Activated CD8-positive, alpha-beta memory T cell treated with anti-CD3 and anti-CD28 coated beads for 48 hours (primary cell): ENCODE measurements at places on chromosomes 1 and 21.

DNA sequence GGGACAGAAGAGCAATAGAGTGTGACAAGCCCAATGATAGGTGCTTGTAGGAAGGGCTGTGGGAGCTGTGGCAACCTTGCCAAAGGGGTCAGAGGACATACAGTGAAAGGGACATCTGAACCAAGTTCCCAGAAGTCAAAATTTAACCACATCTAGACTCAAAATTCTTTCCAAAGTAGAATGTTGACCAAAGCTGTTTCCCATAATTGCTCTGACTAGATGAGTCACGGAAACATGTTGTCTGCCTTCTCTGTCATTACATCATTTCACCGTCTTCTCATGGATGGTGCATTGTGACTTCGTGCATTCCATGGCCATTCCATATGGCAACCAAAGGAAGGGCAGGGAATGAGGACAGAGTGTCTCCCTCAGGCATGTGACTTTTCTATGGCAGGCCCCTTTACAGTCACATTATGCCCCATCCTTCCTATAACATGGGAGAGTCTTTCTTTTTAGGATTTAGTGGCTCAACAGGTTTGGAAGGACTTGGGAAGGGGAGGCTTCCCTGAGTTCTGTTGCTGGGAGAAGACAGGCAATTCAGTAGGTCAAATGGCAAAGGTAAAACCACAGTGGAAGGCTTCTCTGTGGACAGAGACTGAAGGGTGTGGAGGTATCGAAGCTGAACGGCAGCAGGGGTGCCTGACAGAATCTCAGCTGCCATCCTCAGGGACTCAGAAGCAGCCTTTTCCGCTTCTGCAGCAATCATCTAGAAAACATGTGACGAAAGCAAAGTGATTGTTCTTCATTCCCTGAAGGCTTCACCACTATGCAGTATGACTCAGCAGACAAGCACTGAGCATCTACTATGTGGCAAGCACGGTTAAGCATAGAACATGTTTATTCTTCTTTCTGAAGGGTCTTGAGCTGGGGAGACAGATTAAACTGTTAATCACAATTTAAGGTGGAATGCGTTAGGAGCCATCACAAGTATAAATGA, 24.7 kb downstream of the NPHS2 start:
- no peak for DNase-seq

GRCh38 chr1:5914676-5915365, 77.4 kb downstream of the NPHP4 start:
- no peak for DNase-seq

DNA sequence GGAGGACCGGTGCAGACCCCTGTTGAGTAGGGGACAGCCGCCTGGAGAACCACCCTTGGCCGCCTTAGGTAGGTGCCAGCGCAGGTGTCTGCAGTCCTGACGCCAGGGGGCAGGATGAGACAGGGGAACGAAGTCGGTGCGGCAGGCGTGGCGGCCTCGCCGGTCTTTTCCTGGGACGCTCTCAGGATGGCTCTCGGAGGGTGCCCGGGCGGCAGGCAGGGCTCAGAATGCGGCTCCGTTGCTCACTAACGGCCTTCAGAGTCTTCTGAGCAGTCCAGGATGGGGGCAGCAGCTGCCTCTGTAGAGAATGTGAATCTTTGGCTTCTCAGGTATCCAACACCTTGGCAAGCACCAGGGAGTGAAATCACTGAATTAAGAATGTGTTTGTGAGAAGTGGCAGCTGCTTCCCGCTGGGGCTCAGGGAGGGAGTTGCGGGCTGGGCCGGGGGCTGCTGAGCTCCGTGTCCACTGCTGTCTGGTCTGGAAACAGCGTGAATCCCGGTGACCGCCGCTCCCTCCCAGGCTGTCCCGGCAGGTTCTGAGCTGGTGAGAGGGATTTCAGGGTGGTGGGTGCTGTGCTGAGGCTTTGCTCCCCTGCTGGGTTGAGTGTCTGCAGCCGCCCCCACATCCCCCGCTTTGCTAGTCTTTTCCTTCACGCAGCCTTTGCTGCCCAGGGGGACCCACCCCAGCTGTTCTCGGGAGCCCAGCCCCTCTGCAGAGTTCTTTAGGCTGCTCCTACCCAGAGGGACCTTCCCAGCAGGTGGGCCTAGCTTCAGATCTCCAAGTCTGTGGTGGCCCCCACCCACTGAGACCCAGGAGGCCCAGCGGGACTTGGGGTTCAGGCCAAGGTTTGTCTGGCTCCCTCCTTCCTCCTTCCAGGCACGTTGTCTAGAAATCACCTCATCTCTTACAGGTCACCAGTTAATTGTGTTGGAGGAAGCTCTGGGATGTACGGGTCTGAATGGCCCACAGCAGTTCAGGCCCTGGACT, 11.1 kb upstream of the C1orf174 start:
- peak; percentile 51 for DNase-seq

DNA sequence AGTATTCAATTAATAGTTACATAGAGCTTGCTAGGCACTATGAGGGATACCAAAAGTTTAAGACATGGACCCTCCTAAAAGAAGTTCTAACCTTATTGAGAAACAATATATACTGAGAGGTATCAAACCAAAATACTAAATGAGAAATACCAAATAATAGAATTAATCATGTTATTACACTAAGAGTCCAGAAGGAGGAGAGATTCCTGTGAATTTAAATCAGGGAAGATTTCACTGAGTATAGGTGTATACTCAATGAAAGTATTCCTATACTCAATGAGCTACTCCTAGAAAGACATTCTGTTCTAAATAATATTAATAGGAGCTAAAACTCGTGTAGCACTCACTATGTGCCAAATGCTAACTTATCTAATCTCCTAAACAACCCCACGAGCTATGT, 9.4 kb downstream of the CR1L start:
- no peak for DNase-seq

- no peak for DNase-seq
These were observed 12.9 kb downstream of the PI4KB start for GRCh38 chr1:151314137-151314875.

GRCh38 chr1:105872817-105873216, 1183.7 kb upstream of the PRMT6 start:
- no peak for DNase-seq

DNA sequence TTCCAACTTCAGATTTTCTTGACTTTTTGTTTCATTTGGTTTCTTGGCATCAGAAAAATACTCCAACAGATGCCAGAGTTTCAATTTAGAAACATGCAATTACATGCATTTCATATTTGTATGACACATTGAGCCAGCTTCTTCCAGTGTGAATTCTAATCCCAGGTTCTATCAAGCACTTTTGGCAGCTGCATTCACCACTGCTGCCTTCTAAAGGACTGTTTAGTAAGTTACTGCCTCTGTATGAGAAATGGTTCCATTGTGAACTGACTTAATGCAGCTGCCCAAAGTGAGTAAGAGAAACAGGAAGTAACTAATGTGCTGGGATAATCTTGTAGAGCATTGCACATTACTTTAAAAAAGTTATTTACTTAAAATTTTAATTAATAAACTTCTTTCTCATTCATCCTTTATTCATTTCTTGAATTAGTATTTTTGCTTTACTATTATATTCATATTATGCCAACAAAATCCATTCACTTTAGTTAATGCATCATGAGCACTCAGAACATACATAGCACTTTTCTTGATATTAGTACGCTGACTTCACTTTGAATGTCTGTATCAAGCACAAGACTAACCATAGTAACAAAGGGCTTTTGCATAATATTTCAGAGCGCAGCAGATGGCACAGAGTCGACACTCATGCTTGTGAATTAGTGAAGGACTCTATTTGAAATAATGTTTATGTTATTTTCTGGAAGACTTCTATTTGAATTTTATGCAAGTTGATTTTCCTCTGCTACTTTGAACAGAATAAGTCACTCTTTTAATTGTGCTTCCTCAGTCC, 9.8 kb downstream of the RGS18 start:
- no peak for DNase-seq

DNA sequence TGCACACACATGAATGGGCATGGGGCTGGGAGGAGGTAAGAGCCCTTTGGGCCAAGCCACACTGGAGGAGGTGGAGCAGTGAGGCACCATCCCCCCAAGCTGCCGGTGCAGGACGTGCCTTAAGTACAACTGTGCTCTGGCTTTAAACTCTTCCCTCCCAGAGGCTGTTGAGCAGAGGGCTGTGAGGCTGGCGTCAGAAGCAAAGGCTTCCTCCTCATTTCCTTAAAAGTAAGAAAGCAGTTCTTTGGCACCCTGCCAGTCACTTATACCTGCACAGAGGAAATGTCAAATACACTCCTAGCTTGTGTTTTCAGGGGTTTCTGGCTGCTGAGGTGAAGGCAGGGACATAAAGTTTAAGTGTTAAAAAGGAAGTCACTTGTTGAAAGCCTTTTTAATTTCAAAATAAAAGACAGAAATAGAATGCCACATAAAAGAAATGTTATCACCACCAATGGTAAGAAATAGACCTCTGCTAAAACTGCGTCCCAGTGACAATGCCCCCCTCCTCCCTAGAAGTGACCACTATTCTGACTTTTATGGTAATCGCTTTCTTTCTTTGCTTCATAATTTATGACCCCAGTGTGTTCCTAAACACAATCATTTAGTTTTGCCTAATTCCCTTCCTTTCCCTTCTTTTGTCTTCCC, 33.0 kb downstream of the LAMC2 start:
- no peak for DNase-seq

GRCh38 chr1:171296897-171297296, 17.1 kb upstream of the FMO4 start:
- no peak for DNase-seq

GRCh38 chr1:47693115-47693514, 255.3 kb downstream of the FOXD2 start:
- DNase-seq: no peak

GRCh38 chr1:192311281-192311680, 5.5 kb upstream of the RGS21 start:
- DNase-seq: no peak

DNA sequence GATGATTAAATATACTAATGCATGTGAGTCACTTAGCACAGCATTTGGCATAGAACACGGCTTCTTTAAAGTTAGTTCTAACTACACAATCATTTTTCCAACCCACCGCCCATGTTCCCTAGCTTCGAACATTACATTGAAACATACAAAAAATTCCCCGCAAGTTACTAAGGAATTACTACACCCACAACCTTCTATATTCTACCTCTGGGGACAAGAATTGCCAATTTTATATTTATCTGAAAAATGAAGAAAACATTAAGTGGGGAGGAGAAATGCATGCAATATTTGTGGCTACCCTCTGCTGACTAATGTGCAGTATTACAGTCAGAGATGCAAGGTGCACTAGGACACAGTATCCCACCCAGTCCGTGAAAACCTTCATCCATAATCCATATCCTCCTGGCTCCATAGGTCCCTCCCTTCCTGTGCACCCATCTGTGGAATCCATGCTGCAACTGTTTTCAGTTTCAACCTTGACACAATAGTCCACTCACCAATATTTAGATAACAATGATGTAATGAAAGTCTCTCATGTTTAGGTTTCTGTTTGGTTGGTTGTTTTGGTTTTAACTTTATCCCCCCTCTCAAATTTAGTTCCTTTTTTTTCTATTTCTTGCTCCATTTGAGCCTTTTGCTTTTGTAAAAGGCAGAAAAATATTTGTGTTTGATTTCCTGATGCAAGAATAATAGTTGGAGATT, 31.6 kb downstream of the RGS5 start:
- no peak for DNase-seq

DNA sequence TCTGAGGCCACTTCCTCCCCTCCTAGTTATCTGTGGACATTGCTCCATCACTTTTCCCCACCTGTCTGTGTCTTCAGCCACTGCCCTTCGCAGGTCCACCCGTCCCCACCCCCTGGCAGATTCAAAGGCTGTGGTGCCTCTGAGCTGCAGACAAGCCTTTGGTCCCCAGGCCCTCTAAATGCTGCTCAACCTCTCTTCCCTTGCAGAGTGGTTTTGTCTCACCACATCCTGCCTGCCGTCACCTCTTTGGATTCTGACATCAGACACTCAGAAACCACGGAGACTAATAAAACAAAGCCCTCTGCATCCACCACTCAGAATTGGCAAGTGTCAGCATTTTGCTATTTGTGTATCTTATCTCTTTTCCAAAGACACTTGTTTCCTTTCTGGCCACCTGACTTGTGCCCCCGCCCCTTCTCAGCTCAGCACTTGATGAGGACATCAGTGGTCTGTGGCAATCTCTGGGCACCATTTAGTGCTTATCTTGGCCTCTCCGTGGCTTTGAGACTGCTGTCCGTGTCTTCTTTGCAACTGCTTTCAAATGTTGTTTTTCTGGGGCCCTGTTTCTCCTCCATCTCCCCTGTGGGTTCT, 7.7 kb downstream of the CNIH3 start:
- peak; percentile 41 for DNase-seq

DNA sequence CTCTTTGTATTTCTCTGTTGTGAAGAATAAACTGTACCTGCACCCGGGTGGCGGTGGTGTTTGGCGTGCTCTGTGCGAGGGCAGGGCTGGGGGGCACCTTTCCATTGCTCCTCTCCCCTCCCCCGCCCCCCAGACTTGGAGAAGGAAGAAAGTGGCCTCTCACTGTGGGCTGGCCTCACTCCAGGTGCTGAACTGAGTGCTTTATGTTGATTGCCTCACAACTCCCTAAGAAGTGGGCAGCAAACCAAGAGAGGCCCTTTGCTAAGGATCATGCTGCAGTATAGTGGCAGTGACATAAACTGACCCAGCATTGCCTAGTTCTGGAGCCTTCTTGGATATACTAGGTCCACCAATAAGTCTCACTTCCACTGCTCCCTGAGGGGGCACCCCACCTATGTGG, 20.2 kb downstream of the A3GALT2 start:
- DNase-seq: no peak

GRCh38 chr1:77394166-77394565, 112.3 kb downstream of the AK5 start:
- DNase-seq: no peak

GRCh38 chr1:218171302-218171893, 113.7 kb upstream of the RRP15 start:
- DNase-seq: no peak

- no peak for DNase-seq
These were observed 15.7 kb upstream of the ATP13A2 start for GRCh38 chr1:17027403-17027802.

DNA sequence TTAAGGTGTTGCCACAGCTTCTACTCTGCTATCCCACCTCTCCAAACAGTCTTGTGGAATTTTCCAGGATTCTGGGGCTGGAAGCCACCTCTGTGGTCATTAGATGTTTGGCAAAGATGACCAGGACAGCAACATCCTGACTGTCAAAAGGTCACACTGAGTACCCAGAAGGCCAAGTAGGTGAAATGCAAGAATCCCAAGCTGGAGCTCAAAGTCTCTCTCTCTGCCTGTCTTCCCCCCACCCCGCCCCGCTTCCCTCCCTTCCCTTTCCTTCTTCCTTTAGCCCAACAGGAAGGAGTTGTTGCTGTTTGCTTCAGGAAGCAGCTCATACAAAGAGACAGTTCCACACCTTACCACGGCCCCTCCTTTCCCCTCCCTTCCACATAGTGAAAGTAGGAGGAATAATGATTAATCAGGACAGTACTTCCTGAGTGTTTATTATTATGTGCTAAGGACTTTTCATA, 75.6 kb upstream of the SLC2A1 start:
- no peak for DNase-seq

GRCh38 chr1:10685196-10685807, 111.1 kb downstream of the CASZ1 start:
- no peak for DNase-seq

- DNase-seq: no peak
These were observed 308.5 kb downstream of the LMX1A start for GRCh38 chr1:165047994-165048393.

GRCh38 chr1:29451368-29451892, 215.1 kb downstream of the PTPRU start:
- no peak for DNase-seq
